ENCODE measurements at places on chromosomes 1 and 21. TPM values are rescaled to one million over a fixed set of nuclear protein-coding genes. Genes with fewer than 3 reads are reported as not detected.

The CNKSR1 gene
- total RNA-seq = not detected

The HPDL gene
- 7.2 TPM for total RNA-seq

- no peak for DNase-seq
These were observed 70.2 kb downstream of the TOR3A start for GRCh38 chr1:179151908-179152682.

DNA sequence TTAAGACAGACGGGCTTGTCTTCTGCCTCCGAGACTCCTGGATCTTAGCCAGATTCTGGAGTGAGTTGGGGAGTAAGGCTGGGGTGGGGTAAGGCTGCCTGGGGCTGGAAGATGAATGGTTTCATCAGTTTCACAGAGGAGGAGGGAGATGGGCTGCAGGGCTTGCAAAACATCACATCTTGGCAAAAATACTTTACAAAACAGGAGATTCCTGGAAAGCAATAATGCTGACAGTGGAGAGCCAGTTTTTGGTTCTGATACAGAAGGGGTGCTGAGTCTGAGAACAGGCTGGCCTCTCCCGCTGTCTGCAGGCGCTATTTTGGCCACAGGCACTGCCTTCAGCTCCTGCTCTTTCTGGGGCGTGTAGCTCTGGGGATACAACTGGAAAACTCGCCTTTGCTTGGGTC is 83.4 kb upstream of the KCNE2 start:
- DNase-seq = no peak

DNA sequence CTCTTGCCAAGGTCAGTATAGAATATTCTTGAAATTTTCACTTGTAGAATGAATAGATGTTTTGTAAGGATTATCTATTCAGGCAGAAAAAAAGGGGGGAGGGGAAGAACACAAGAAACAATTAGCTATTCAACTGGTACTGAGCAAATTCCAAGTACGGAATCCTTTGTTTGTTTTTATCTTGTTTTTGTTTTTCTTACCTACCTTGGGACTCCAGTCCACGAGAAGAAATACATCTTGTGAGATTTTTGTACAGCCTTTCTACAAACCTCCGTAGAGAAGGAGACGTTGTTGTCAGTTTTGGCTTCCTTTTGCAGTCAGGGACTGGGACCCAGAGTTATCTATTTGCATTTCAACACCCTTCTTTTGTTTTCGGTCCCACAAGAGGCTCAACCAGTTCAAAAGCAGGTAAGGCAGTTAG is 36.0 kb downstream of the ZNF281 start:
- DNase-seq = no peak

All from pulmonary artery endothelial cell (primary cell).